Cerebellum (tissue), 4 donors: ENCODE measurements at places on chromosomes 12 and 14. TPM values are rescaled to one million over a fixed set of nuclear protein-coding genes. Genes with fewer than 3 reads are reported as not detected.

DNA sequence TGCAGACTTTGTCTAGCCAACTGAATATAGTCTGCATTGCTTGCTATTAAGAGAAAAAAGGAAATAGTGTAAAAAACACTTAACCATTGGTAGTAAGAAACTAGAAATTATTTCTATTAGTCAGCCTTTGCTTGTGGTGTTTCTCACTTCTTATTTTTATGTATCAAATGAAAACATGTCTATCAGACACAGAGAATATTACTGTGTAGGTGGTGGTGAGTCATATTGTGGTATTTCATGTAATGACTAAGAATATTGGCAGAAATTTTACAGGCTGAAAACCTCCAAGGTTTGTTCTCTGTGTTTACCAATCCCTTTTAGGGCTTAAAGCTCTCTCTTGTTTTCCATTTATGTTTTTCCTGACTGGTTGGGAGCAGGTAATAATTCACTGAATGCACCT, 87.2 kb downstream of the DAAM1 start:
- DNase-seq: no peak

- no peak for DNase-seq
Observed at GRCh38 chr14:61326146-61326545, 4.8 kb downstream of the PRKCH start.

DNA sequence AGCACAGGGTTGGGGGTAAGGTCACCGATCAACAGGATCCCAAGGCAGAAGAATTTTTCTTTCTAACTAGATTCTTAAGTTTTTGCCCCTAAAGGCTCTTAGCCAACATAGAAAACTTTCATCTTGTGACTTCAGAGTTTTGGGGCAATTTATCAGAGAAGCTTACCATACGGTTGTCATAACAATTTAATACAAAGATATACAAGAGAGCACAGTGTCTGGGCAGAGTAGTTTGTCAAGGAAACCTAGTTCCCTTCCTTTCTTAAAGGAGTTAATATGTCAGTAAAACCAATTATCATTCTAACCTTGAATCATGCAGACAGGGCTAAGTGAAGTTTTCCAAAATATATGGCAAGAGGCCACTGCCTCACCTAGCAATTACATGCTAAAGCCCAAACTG, 18.4 kb downstream of the NR2C1 start:
- DNase-seq: no peak

The KCNJ8 gene
- 4.1 TPM for total RNA-seq

- DNase-seq: no peak
Observed at GRCh38 chr14:67863223-67863622, 43.6 kb downstream of the RAD51B start.

DNA sequence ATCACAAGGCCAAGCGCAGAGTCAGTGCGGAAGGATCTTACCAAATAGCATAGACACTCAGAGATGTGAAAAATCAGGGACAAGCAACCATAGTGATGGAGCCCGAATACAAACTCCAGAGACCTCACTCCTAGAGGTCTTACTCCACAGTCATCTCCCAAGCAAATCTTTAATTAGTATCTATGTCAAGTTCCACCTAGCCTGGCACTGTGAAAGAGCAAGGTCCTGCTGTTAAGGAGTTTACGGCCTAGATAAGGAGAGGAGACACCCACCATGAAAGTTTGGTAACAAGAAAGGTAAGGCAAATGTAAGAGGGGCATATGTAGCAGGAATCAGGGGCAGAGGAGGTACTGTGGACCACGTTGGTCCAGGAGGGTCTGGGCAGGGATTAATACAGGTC, 7.4 kb upstream of the PLEKHG6 start:
- DNase-seq: no peak

The NGB gene
- 1.5 TPM for total RNA-seq

GRCh38 chr12:62983594-62983993, 48.6 kb upstream of the PPM1H start:
- DNase-seq: peak; percentile 8

The PAPLN gene
- 5.7 TPM for total RNA-seq

DNA sequence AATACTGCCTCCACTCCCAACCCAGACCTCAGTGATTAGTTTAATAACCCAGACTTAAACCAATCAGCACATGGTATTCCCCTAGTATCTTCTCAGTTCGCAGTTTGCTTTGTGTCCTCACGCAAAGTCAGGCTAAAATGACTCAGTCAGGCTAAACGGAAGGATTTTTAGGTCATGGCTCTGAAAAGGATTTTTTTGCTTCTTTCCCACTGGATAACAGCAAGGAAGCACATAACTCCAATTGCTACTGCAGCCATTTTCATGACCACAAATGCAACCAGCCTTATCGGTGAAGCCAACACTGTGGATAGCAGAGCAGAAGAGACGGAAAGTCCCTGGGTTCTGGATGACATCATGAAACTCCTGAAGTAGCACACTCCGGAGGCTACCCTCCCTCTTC, 67.7 kb downstream of the ZC3H14 start:
- no peak for DNase-seq

The ASIC1 gene
- total RNA-seq: 20.5 TPM

The PKP2 gene
- total RNA-seq: 4.1 TPM

The TMEM119 gene
- total RNA-seq: 1.1 TPM

The TTC5 gene
- total RNA-seq: 33.8 TPM

- DNase-seq: peak; percentile 65
Observed at GRCh38 chr14:69460093-69460701, 24.3 kb upstream of the PLEKHD1 start.

DNA sequence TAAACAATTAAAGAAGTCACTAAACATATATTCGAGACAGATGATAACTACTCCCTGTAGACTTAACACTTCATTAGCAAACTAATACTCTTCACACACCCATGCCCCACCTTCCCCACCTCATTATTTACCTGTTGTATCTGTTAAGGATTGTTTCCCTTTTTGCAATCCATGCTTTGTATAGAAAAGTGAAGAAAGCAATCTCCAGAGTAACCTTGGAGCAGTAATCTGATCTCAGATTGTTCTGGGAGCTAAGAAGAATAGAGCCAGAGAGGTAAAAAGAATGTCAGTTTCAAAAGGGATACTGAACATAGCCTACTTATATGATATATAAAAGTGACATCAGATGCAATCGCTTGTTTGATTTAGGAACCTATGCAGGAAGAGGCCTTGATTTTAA, 37.4 kb downstream of the PLEKHA5 start:
- DNase-seq: no peak

DNA sequence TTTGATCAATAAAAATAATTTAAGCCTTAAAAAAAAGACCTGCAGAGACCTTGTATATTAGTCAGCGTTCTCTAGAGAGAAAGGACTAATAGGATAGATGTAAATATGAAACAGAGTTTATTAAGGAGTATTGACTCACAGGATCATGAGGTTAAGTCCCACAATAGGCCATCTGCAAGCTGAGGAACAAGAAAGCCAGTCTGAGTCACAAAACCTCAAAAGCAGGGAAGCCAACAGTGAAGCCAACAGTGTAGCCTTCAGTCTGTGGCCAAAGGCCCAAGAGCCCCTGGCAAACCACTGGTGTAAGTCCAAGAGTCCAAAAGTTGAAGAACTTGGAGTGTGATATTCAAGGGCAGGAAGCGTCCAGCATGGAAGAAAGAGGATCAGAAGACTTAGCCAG, 66.3 kb downstream of the TBX5 start:
- no peak for DNase-seq

- DNase-seq: peak; percentile 93
Observed at GRCh38 chr14:100285021-100285912, 21.0 kb downstream of the SLC25A29 start.

The C3AR1 gene
- total RNA-seq: 1.8 TPM

GRCh38 chr12:113222730-113223531, 1.7 kb downstream of the TPCN1 start:
- DNase-seq: no peak

DNA sequence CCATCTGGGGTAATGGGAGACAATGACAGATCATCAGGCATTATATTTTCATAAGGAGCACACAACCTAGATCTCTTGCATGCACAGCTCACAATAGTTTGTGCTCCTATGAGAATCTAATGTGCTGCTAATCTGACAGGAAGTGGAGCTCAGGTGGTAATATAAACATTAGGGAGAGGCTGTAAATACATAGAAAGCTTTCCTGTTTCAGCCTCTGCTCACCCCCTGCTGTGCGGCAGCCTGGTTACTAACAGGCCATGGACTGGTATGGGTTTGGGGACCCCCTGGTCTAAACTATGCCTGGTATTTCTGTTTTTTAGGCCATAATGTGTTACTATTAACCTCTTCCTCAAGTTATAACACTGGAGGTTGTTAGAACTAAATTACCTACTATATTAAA, 1373.7 kb downstream of the LRFN5 start:
- no peak for DNase-seq

GRCh38 chr12:47178014-47178413, 98.3 kb upstream of the AMIGO2 start:
- DNase-seq: no peak

GRCh38 chr12:108614041-108614440, 16.2 kb upstream of the TMEM119 start:
- DNase-seq: no peak

DNA sequence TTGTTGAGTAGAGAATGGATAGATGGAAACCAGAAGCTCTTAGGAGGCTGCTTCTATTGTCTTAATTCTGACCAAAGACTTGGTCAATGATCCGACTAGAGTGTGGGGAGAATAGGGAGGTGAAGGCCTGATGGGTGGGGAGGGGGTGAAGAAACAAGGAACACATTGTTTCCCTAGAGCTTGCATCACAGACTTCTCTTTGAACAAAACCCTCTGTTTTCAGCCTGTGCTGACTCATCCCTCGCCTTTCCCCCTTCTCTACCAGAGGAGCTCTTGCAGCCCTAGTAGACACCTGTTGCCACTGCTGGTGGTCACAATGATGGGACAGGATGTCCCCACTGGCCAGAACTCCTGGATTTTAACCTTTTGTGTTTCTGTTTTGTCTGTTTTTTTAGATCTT, 46.8 kb upstream of the CISTR start:
- DNase-seq: no peak

DNA sequence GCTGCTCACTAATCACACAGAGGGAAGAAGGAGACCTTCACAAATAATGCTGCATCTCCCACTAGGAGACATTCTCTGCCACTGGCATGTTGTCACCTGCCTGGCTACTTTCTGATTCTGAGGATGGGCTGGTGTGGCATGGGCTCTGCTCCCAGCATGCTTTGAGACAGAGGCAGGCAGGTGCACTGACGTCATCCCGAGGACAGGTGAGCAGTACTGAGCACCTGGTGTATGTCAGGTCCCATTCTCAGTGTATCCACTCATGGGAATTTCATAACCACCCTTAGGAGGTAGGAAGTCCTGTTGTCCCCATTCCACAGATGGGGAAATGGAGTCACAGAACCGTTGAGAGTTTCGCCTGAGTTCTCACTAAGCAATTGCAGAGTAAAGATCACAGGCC, 597.9 kb downstream of the VRK1 start:
- no peak for DNase-seq

DNA sequence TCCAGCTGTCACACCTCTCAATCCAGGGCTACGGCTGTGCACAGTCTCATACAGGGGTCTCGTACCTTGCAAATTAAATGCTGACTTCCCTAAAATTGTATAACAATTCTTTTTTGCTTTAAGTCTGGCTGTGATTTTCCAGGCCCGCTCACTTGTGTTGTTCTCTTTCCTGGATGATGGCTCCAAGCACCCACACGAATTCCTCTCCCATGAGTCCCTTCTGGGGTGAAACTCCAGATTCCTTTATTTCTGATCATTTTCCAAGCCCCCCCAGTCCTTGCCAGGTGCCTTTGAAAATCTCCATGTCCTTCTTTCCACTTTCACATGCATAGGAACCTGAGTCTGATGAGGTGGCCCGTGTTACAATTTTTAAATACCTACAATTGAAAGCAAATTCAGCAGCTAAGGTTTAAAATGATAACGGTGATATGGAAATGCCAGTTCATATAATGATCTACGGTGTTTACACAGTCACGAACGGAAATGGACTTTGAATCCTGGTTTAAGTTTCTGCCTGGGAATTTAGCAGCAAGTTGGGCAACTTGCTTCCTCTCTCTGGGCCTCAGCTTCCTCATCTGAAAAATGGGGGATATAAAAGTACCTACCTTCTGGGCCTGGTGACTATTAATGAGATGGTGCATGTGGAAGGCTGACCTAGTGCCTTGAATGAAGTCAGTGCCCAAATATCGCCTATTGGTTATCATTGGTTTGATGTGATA, 85.5 kb downstream of the STAB2 start:
- DNase-seq: no peak

GRCh38 chr12:123089631-123090353, 61.1 kb downstream of the PITPNM2 start:
- no peak for DNase-seq

DNA sequence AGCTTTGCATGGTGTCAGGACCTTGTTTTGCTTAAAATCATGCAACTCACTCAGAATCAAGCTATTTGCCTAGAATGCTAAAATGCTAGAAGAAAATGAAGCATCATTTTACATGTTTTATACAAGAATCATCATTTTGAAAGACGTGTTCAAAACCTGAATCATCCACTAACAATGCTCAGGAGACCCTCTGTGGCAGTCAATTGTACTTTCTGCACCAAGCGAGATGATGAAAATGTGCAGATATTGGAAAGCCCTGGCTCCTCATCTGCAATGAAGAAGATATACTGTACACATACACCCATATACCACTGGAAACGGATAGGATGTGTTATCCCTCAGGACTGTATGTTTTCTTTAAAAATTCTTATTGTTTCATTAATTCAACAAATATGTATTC, 92.7 kb downstream of the DYRK2 start:
- no peak for DNase-seq

The OR4E2 gene
- total RNA-seq: not detected

The NINJ2 gene
- 0.82 TPM for total RNA-seq

The AKAP5 gene
- 4.8 TPM for total RNA-seq

GRCh38 chr14:65290830-65291229, 121.7 kb upstream of the FUT8 start:
- no peak for DNase-seq

- DNase-seq: no peak
Observed at GRCh38 chr12:54328595-54329337, 3.8 kb downstream of the COPZ1 start.

GRCh38 chr12:11877869-11878780, 192.6 kb upstream of the BCL2L14 start:
- DNase-seq: no peak

GRCh38 chr12:92605621-92606170, 97.1 kb upstream of the PLEKHG7 start:
- DNase-seq: no peak

The NID2 gene
- total RNA-seq: 35.4 TPM

DNA sequence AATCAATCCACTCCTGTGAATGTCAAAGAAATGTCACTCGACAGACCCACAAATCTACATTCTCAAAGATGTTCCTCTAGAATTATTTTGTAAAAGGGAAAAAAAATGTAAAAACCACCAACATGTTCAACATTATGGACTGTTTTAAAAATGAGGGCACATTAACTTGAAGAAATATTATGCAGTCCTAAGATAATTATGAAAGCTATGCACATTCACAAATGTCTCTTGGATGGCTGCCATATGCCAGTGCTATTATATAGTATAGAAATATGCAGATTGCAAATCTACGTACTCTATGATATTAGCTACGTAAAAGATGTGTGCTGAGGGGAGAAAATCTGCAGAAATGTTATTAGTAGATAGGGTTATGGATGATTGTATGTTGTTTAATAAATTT, 334.2 kb downstream of the BMP4 start:
- DNase-seq: no peak
